Caco-2 (cell line): ENCODE measurements at places on chromosomes 3 and 15.

DNA sequence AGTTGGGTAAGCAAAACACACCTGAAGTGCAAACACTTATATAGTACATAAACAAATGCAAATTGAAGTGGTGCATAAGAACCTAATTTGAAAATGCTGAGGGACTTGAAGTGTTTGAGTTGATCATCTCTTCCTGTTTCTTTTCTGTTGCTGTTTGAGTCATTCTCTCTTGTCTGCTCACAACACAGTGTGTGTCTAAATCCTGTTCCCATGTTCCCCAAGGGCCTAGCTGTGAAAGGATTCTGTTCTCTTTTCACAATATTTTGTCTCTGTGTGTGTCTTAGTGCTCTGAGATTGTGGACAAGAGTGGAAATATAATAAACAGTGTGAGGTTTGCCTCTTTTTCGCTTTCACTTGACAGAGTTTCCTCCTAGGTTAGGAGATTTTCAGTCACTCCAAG lies 6.1 kb downstream of the CD96 start:
- DNase-seq: no peak

DNA sequence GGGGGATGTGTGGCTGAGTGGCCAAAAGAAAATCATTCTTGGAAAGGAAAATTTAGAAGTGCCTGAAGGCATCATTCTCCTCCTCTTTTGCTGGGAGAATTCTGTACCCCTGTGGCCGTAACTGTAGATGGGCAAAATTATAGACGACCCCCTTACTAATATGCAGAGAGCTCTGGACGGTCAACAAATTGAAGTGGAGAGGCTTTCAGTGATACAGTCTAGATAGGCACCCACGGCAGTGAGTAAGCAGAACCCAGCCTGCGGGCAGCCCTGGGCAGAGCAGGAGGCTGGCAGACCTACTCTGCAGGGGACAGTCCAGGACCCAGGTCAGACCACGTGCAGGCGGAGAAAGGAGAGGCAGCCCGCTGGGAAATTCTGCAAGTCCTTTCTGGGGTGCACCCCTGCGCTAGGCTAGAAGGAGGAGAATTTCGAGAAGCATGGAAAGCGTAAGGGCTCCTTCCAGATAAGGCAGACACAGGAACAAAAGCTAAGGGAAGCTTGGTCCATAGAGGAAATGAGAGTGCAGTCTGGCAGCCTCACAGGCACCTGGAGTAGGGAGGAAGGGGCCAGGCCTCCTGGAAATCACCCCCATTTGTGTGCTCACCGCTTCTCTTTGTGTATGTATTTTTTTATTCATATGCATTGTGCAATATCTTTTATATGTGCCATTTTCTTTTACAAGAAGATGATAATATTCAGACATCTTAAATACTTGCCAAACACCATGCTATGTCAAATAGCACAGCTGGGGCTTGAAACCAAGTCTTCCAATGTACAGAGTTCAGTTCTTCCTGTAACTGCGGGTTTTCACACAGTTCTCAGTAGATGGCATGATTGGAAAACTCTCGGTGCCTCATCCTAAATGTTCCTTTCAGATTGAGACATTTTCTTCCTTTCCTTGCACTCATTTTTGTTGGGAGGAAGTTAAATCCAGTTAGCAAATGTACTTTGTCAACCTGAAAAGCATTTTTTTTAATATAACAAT lies 40.2 kb downstream of the LRRK1 start:
- DNase-seq: no peak

DNA sequence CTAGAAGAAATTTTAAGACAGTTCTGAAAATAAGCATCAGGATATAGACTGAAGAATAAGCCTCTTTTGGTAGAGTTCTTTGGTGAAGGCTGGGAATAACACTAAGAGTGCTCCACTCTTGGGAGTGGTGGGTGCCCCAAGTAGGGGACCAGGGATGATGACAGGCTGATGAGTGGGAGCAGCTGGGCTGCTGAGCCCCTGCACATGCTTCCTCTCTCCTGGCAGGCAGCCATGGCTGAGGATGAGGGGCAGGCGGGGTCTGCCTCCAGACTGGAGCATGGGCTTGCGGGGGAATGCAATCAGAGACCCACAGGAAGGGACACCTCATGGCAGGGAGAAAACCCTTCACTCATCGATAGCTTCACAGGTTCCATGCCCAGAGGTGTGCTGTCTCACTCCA lies 72.6 kb upstream of the RORA start:
- DNase-seq: no peak

GRCh38 chr15:93088981-93089726 lies at the start of gene RGMA:
TSS of gene RGMA (minus strand) at chr15:93089211. CDS start at chr15:93088932, 279 bp downstream.
- DNase-seq: peak; percentile 53

- no peak for DNase-seq
These were observed 32.8 kb upstream of the ST3GAL6 start for GRCh38 chr3:98730338-98730737.

GRCh38 chr3:136211547-136211946 lies 15.4 kb upstream of the MSL2 start:
- DNase-seq: no peak

GRCh38 chr3:148957586-148957985 lies 33.8 kb upstream of the GYG1 start:
- peak; percentile 28 for DNase-seq

DNA sequence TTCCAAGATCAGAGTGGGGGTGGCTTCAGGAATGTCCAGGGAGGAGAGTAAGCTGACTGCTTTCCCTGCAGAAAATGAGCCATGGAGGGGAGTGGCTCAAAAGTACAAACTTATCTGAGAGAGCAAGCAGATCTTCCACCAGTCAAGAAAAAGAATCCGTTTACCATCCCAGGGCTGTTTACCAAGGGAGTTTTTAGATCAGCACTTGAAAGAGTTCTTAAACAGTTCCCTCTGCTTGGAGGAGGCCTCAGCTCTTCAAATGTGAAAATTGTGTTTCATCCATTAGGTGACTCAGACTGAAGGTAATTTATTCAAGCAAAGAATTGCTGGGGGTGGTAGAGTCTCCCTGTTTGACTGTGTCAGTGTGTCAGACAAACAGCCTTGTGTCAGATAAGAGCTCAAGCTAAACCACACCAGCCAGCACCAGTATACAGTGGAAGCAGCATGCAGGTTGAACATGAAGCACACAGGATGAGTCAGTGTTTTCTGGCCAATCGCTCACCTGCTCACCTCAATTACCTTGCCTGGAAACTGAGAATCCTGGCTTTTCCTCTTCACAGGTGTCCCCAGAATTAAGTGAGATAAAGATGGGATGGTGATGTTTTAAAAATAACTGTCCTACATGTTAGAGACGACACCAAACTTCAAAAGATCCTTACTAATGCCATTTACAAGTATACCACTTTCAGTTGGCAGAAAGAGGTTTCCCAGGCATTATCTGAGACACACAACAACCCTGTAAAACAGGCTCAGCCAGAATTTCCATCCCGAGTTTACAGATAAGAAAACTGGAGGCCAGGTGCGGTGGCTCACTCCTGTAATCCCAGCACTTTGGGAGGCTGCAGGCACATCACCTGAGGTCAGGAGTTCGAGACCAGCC lies 21.7 kb downstream of the SH3BP5 start:
- DNase-seq: peak; percentile 82

GRCh38 chr3:188124184-188124583 lies 29.8 kb upstream of the LPP start:
- no peak for DNase-seq

DNA sequence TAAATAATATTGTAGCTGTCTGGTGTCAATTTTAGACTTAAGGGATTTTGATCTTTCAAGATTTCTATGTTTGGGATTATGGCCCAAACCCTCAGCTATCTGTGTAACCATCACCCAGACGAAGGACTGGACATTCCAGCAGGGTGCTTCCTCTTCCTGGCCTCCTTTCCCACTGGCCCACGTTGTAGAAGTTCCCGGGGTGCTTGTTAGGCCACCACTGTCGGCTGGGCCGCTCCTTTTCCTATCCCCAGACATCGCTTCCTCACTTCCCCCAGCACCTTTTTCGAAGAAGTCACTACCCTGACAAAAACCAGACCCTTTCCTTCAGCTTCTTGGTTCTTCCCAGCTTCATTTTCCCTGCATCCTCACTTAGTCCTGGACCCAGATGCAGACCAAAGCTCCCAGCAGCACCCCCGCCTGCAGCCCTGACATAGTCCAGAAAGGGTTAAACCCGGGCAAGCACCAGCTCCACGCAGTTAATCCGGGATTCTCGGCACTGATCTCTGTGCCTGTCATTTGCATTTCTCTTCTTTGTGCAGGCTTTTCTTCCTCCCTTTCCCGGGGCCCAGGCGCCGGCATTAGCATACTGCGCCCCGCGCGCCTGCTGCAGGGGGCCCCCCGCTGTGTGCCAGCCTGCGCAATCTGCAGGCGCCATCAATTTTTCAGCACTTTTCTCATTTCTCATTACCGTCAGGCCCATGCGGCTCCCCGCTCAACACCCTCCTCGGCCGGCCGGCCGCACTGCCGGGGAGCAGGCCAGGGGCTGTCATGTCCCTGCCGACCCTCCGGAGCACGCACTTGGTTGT lies 90.6 kb downstream of the ZNF621 start:
- DNase-seq: no peak

- no peak for DNase-seq
These were observed 5.7 kb upstream of the FOXB1 start for GRCh38 chr15:59998305-59998949.

DNA sequence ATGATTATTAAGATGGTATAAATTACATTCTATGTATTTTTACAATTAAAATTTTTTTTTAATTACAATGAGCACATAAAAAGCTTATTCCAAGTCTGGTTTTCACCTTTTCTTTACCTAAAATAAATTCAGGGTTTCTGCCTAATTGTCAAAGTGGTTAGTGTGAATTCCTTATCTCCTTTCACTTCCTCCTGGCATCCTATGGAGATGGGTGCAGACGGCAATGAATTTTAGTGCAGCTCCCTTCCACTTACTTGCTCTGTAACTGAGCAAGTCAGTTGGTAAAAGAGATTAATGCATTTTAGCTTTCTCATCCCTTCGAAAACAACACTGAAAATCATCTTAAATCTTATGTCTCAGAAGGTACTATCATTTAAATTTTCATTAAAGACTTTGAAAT lies 13.1 kb downstream of the HDGFL3 start:
- no peak for DNase-seq

- no peak for DNase-seq
These were observed 43.4 kb downstream of the ERC2 start for GRCh38 chr3:56424885-56425284.

DNA sequence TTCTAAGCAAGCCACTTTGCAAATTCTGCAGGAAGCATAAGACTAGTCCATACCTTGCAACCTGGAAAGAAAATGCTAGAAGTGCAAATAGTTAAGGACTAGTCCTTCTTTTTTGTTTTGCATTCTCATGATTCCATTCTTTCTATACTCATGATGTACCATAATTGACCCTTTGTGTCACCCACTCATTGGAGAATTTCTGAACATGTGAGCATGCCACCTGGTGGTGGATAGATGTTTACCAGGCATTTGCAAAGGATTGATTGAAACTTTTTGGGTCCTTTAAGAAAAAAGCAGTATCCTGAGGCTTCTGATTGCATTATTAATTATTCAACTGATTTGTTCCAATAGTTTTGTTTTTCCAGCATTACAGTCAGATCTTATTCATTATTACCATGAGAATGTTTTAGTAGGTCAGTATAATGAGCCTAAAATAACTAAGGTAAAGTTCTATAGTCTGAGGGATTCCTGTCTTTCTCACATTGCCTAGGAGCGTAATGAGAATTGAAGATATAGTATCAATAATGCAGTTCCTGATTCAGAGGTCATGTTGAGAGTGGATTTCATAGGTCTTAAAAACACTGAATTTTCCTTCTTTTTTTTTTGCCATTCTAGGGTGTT lies 20.2 kb upstream of the DIPK2A start:
- peak; percentile 36 for DNase-seq

DNA sequence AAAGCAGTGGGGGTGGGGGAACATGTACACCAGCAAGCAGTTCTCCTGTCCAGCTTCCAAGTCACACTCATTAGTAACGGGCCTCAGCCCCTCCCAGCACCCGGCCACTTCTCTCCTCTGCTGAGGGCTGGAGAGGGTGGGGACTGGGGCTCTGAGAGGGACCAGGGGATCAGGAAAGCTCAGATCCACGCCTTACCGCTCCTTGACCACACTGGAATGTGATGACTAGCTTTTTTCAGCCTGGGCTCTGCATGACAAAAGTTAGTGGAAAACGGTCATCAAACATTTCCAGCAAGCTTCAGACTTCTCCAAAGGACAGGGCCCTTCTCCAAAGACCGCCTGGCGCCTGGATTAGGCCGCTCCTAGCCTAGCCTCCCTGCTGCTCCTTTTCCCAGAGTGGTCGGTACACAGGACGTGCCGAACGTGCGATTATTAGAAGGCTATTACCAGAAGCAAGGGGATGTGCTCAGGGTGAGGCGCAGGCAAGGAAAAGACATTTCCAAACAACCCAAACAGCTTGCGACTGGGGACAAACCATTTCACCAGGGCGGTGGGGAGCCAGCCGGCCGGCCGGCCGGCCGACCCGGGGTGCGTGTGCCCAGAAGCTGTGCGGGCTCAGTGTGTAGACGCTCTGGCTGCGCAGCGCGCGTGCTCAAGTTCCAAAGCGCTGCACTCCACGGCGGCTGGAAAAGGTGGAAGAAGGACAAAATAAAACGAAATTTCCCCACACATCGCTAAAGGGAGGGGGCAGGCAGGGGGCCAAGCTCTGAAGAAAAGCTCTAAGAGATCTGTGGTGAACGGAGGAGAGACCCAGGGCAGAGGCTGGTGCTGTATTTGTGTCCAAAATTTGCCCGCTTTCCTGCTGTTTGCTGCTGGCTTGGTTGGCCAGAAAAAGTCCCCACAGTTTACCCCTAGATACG lies 51.0 kb upstream of the SSR3 start:
- DNase-seq: peak; percentile 37

DNA sequence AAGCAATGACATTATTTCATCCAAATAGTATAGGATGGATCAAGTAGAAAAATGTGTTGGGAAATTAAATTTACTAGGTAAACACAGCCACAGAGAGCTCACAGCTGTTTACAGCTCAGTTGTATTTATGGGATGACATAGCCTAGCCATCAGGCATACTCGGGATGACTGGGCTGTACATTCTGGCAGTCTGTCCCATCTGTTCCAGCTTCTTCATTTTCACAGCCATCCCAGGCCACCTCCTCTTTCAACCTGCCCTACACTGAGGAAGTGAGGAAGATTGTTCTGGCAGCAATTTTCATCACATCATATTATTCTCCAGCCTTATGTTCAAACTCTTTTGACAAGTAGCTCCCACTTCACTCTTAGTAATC lies 98.4 kb upstream of the PFN2 start:
- no peak for DNase-seq

DNA sequence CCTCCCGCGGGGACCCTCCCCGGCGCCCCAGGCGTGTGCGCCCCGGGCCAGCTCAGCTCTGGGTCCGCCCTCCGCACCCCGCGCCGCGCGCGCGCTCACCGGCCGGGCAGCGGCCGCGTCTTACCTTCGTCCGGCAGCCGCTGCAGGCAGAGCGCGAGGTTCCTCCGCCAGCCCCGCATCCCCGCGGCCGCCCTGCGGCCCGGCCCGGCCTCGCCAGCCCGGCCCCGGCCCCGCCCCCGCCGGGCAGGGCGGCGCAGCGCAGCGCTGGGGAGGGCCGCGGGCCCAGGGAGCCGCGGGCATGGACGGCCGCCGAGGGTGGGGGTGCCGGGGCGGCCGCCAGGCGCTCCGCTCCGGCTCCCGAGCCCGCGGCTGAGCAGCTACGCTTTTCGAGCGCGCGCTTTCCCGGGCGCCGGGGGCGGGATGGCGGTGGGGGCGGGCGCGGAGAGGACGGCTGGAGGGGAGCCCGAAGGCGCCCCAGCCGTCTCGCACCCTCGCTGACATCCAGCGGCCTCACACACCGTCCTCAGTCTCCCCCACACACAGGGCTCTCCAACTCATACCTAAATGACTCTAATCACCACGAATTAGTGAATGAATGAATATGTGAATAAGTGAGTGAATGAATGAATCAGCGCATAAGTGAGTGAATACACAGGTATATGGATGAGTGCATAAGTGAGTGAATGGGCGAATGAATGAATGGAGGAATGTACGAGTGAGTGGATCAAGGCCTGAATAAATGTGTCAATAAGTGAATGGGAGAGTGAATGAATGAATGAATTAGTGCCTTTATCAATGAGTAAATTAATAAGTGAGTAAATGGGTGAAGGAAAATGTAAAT lies 48.5 kb upstream of the CCDC174 start:
- DNase-seq: no peak
